ENCODE measurements at places on chromosomes 2 and 18. TPM values are rescaled to one million over a fixed set of nuclear protein-coding genes. Genes with fewer than 3 reads are reported as not detected.

DNA sequence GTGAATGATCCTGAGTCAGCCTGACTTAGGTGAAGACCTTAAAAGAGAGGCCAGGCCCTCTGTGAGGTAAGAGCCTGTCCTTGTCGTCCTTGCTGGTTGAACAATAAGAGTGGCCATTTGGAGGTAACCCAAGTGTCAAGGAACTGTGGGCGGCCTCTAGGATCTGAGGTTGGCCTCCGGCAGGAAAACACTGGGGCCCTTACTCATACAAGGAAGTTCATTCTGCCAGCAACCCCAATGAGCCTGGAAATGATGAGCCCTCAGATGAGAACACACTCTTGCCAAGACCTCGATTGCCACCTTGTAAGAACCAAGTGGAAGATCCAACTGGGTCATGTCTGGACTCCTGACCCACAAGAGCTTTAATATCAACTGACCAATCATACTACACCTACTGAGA, 95.5 kb upstream of the LRATD1 start:
- no peak for DNase-seq

GRCh38 chr2:232523682-232524597, 2.0 kb upstream of the CHRND start:
- DNase-seq, result no peak

DNA sequence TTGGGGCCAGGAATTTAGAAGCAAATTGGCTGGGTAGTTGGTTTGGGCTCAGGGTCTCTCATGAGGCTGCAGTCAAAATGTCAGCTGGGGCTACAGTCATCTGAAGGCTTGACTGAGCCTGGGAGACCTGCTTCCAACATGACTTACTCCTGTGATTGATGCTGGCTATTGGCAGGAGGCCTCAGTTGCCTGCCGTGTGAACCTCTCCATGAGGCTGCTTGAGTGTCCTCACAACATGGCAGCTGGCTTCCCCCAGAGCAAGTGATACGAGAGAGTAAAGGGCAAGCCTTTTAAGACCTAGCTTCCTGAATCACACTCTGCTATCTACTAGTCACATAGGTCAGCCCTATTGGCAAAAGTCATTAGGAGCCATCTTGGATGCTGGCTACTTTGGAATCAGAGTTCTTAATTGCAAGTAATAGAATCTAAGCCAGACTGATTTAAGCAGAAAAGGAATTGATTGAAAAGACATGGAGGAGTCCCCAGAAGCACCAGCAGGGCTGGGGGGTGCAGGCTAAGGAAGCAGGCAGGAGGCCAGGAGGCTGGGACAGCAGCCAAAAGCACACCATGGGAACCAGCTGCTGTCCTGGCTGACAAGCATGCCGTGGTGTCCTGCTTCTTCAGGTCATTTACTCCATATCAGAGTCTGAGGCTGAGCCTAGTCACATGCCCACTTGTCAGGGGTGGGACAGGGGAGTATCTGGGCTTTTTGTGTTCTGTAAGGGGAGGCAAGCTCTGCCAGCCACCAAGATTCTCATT, 7.8 kb upstream of the GIGYF2 start:
- DNase-seq, result no peak

DNA sequence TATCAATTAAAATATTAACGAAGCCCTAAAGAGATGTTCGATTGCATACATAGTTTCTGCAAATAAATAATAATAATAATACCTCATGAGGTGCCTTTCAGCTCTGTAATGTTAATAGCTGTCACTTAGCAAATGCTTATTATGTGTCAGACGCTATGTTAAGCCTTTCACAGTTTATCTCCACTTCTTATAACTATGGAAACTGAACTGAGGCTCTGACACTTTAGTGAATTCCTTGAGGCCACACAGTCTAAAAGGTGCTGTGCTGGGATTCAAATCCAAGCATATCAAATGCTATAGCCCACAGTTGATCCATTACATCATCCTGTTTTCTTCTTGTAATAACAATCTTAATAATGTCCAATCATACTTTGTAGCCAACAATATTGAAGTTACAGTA, 1571.5 kb upstream of the NXPH2 start:
- DNase-seq, result no peak

- no peak for DNase-seq
Observed at GRCh38 chr18:79736230-79736629, 56.6 kb downstream of the CTDP1 start.

DNA sequence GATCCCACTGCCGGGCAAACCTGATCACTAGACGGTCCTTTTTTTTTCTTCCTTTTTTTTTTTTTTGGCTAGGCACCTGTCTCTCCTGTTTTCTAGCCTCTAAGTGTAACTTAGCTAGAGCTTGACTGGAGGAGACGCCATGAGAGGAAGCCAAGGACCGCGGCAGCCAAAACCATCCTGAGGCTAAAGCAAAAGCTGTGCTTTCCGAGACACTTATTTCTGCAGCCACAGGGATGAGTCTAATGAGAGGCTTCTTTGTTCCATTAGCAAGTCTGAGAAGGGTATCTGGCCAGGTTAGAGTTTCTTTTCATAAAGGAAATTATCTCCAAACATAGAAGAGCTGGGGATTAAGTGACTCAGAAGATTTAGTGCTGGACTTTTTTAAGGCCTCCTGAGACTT, 7.3 kb upstream of the CXCR4 start:
- no peak for DNase-seq

GRCh38 chr2:32732912-32733472, 105.1 kb downstream of the TTC27 start:
- DNase-seq, result no peak

DNA sequence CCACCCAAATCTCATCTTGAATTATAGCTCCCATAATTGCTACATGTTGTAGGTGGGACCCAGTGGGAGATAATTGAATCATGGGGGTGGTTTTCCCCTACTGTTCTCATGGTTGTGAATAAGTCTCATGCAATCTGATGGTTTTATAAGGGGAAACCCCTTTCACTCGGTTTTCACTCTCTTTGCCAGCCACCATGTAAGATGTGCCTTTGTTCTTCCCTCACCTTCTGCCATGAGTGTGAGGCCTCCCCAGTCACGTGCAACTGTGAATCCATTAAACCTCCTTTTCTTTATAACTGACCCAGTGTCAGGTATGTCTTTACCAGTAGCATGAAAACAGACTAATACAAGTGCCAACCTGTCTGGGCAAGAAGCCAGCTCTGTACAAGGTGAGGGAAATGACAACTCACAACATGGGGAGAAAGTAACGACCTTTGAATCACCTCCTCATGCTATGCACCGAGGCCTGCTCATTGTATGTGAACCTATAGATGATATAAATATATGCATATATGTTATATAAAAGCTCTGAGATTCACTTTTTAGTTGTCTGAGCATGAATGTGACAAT, 162.2 kb downstream of the ALPK2 start:
- DNase-seq, result no peak

- DNase-seq, result no peak
Observed at GRCh38 chr18:9066358-9066757, 36.1 kb upstream of the NDUFV2 start.

ANKRD62 gene
- not detected for total RNA-seq

MSTN gene
- total RNA-seq, result 0.85 TPM

RFTN2 gene
- total RNA-seq, result 47.7 TPM
